Left lung (tissue), 14 donors: ENCODE measurements at places on chromosomes 5 and 9. TPM values are rescaled to one million over a fixed set of nuclear protein-coding genes. Genes with fewer than 3 reads are reported as not detected.

- DNase-seq, result no peak
- no peaks in the 10 kb centered on the region for H3K27me3 ChIP-seq
- H3K4me3 ChIP-seq, result no peak overlapping the region
- peaks cover 3% of the 10 kb centered on the region for H3K36me3 ChIP-seq
These were observed 159.4 kb downstream of the MYO10 start for GRCh38 chr5:16776611-16777251.

DNA sequence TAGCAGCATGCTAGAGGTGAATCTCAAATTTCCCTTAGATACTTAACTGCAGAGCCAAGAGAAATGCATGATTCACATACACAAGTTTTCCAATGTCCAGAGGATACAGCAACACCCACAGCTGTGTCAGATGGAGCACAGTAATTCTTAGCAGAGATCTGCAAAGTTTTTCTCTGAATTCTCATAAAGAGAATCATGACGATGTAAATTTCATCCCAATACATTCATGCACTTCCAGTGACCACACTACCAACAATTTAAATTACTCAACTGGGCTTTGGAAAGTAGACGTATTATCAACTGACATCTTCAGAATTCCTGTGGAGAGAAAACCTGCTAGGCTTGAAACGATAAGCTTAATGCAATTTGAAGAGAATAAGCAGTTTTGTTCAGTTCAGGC is 378.8 kb upstream of the TLE4 start:
- H3K4me1 ChIP-seq, result no peaks in the 10 kb centered on the region
- H3K27me3 ChIP-seq, result no peaks in the 10 kb centered on the region
- no peak overlapping the region for H3K4me3 ChIP-seq

CFAP77 gene
- not detected for total RNA-seq

TSC1 gene
- total RNA-seq, result 48.0 TPM

DCAF12 gene
- 45.8 TPM for total RNA-seq
